ENCODE measurements at places on chromosomes 3 and 15.

DNA sequence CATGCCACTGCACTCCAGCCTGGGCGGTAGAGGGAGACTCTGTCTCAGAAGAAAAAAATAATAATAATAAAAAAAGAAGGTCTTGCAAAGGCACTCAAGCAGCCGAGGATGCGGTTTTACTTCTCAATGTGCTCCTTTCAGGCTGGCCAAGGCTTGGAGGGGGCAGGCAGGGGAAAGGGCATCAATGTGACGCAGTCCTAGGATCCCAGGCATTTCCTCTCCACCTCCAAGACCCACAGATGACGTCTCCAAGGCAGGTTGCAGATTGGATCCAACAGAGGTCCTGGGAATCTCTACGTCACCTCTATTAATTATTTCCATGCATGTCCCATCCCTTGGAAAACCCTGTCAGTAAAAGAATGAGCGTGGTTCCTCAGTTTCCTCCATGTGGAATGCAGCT is 56.2 kb downstream of the FAM43A start:
- DNase-seq: no peak

- no peak for DNase-seq
Measured at GRCh38 chr3:143389388-143389787, 269.8 kb downstream of the CHST2 start.

GRCh38 chr3:124791142-124791541 is 60.9 kb downstream of the UMPS start:
- DNase-seq: no peak

DNA sequence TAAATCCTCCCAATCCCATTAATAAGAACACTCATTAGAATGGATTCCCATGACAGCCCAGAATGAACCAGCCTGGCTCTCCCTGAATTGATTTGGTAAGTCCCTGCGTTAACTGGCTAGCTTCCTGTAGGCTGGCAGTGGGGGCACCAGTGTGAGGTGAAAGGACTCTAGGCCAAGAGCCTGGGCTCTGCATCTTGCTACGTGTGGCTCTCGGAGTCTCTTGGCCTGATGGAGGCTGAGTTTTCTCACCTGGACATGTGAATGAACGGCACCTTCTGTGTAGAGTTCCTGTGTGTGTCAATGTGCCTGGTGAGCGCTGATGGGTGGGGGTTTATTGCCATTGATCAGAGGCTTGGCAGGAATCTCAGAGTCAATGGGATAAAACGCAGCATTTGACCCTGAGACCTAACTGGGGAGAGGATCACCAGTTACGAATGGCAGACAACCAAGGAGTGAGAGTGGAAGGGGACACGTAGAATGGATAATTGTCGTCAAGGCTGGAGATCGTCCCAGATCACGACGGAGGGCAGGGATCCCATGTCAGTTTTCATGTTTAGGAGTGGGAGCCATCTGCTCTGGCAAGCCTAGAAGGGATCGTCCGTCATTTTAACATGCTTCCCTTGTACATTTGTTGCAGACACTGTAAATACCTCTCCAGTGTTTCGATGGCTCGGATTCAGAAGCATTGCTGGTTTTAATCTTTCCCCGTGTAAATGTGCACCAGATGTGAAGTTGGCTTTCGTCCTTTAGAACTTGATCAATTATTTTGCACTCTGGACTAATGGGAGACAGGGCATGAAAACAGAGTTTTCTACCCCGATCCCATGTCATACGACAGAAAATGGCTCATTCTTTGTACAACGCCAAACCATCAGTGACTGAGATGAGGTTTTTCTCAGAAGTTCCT is 9.0 kb upstream of the KLF13 start:
- no peak for DNase-seq

DNA sequence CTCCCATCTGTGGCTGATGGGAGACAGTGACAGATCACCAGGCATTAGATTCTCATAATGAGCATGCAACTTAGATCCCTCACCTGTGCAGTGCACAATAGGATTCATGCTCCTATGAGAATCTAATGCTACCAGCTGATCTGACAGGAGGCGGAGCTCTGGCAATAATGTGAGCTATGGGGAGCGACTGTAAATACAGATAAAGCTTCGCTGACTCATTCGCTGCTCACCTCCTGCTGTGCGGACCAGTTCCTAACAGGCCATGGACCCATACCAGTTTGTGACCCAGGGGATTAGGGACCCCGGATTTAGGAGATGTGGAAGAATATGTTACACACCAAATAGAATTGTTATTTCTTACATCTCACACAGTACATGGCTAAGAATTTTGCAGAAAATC is 6.7 kb downstream of the ARGFX start:
- no peak for DNase-seq

- no peak for DNase-seq
Measured at GRCh38 chr15:76278651-76279050, 32.6 kb downstream of the ETFA start.

- no peak for DNase-seq
Measured at GRCh38 chr3:177443469-177443868, 246.2 kb upstream of the TBL1XR1 start.

GRCh38 chr3:56833022-56833421 is 31.3 kb upstream of the ARHGEF3 start:
- DNase-seq: no peak

DNA sequence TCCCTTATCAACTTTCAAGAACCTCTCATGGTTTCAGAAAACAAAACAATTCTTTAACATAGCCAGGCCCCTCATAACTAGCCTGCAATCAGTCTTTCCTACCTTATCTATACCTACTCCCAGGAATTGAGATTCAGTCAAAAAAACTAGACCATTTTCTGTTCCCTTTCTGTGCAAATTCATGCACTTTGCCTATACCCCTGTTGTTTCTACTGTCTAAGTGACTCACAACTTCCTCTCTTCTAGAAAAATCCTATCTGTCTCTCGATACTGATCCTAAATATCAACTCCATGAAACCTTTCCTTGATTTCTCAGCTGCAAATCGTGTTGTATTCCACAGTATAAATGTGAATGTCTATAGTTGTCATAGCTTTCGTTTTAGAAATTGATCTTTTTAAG is 10.9 kb upstream of the IL1RAP start:
- DNase-seq: no peak

GRCh38 chr3:30341851-30342250 is 264.6 kb upstream of the TGFBR2 start:
- DNase-seq: no peak

GRCh38 chr15:48389691-48390143 is 58.5 kb downstream of the DUT start:
- DNase-seq: no peak

- DNase-seq: no peak
Measured at GRCh38 chr3:5239602-5240001, 52.1 kb downstream of the EDEM1 start.

GRCh38 chr3:135159681-135160247 is 364.7 kb downstream of the EPHB1 start:
- no peak for DNase-seq

- no peak for DNase-seq
Measured at GRCh38 chr3:31754575-31755278, 222.0 kb downstream of the STT3B start.
